ENCODE measurements at places on chromosomes 11 and 22.

- DNase-seq, result no peak
Measured at GRCh38 chr11:68406324-68407313, 53.9 kb upstream of the PPP6R3 start.

DNA sequence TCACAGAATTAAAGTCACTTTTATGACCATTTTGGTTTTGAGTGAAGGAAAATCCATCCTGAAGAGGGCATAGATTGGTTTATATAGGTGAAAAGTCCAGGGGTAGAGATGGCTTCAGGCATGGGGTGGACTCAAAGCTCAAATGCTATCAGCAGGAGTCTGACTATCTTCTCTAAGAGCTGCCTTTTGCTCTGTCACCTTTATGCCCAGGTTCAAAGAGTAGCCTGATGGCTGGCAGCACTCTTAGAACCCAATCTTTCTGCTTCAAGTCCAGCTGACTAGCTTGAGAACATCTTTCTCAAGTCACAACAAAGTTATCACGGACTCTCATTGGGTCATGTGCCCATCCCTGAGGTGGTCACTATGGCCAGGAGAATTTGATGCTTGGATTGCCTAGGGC is 27.2 kb upstream of the SWAP70 start:
- no peak for DNase-seq

GRCh38 chr11:57648801-57649735 is 644 bp downstream of the YPEL4 start:
- DNase-seq, result no peak

DNA sequence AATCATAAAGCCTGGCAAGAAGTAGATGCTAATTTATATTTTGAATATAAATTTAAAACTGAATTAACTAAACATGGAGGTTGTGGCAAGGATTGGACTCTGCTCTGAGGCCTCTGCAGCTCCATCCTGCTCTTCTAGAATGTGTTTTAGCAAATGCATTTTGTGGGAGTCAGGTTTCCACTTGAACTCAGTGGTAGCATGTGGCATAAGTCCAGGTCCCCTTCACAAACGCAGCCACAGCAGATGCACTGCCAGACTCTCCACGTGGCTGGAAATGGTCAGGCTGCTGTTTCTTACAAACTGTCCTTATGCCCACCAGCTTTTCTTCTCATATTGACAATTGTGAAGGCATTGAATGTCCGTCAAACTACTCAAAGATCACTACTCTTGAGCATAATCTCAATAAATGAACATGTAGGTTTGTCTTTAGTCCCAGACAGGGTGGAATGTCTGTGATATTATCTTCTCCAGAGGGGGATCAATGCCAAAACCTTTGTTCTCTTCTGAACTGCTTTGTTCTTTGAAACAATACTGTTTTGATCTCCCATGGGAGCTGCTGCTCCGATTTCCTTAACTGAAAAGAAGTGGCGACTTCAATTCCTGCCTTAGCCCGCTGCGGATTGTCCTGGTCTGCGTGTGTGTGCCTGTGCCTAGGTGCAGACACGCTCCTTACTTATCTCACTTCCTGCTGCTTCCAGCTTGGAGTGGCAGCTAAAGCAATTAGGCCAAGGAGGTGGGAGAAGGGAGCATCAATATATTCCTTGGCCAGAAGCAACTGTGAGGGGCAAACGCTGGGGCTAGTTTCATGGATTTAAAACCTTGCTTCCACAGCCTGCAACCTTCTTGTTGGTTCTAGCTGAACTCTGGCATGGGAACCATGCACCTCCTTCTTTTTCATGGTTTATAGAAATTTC is 24.2 kb downstream of the EIF4G2 start:
- no peak for DNase-seq

- no peak for DNase-seq
Measured at GRCh38 chr11:27328614-27329013, 34.4 kb downstream of the CCDC34 start.

DNA sequence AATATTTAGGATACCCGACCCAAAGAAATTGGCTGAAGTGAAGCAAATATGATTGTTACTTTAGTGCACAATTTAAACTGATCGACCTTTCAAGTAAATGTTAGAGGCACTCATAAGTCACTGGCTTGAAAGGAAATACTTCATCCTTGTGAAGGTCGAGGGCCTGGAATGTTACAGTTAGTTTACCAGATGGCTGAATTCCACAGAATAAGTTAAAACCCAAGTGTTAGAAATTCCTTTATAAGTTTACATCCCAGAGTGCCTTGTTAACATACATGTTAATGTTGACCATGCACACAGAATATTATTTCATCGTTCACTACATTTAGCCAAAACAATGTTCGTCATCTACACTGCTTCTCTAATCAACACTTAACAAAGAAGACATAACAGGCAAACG is 235.5 kb upstream of the ANO3 start:
- no peak for DNase-seq

DNA sequence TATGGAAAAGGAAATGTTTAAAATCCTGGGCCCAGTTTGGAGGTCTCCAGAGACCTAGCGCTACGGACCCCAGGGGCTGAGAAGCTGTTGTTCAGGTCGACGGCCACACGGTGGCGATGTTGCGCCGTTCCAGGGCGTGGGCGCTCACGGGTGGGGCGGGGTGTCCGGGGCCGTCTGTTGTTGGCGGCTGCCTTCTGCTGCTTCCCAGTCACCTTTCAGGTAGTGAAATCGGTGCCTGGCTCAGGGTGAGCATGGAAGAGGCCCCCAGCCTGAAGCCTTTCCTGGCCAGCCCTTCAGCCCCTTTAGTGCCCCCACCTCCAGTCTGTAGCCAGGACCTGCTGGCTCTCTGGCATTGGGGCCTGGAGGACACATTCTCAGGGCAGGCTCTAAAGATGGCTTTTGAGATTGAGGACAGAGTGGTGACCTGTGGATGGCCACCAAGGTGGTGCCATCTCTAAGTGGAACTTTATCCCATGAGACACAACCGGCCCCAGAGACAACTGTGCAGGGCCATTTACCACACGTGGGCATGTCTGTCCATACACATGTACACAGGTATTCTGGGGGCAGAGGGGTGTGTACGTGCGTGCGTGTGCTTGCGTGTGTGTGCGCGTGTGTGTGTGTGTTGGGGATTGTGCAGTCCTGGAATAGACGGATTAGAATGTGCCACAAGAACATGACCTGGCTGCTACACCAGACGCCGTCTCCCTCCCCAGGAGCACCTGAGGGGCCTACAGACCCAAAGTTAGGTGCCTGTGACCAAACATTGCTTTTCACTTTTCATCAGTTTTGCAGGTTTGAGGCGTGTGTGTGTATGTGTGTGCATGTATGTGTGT is 53.8 kb downstream of the ST14 start:
- DNase-seq, result peak; percentile 94

GRCh38 chr11:94658888-94659287 is 91.7 kb downstream of the PIWIL4 start:
- no peak for DNase-seq

Data from activated CD8-positive, alpha-beta memory T cell treated with anti-CD3 and anti-CD28 coated beads, Interleukin-2, amount 50 U/mL, for 48 hours (primary cell).